ENCODE measurements at places on chromosomes 4 and X.

DNA sequence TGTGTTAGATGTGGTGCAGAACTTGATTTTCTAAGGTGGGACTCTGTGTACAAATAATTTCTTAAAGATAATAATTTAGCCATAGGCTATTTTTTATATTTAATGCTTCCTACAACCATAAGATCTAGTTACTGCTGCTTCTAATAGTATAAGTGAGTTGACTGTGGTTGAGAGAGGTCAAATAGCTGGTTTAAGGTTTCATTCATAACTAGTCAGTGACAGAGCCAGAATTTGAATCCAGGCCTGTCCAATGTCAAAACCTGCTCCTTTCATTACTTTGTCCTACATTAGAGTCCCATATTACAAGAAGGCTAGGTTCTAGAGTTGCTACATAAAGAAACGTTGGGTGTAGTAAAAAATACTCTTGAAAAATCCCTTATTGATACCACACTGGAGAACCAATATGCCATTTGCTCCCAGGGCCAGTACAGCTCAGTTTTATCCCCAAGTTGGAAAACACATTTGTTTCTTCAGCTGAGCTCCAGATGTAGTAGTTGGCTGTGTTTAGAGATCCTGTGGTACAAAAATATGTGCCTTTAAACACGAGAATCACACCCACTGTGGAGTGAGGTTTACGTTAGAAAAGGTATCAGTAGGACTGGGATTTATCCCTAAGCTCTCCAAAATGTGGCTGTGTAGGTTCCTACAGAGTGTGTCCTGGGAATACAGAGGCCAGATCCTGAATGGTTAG, 84.3 kb downstream of the REPS2 start:
- no peak for DNase-seq

DNA sequence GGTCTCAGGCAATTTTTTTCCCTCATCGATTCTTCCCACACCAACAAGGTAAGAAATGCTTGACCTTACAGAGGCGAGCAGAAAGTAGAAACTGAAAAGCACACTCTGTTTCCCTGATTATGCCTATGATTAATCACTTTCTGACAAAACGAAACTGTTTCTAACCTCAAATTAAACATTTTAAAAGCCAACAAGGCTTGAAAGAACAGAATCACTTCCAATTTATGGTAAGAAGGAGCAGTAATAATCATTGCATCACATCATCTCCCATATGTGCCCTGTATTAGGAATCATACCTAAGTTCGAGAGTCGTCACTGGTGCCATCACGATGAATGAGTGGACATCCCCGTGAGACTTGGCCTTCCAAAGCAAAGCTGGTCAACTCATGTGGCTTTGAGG, 12.5 kb upstream of the CXCL13 start:
- no peak for DNase-seq

DNA sequence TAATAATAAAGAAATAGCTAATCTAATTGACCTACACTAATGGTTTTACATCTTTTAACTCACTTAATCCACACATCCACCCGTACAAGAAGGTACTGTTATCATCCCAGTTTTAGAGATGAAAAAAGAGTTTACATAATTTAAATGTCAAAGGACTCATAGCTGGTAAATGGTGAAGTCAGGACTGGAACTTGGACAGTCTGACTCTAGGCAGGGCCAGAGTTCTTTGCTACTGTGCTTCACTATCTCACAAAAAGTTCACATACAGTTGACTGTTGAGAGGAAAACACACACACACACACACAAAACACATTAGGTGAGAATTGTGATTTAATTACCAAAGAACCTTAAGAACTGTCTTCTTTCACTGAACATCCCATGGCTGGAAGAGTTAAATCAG, 71.2 kb upstream of the PRSS48 start:
- DNase-seq = no peak

DNA sequence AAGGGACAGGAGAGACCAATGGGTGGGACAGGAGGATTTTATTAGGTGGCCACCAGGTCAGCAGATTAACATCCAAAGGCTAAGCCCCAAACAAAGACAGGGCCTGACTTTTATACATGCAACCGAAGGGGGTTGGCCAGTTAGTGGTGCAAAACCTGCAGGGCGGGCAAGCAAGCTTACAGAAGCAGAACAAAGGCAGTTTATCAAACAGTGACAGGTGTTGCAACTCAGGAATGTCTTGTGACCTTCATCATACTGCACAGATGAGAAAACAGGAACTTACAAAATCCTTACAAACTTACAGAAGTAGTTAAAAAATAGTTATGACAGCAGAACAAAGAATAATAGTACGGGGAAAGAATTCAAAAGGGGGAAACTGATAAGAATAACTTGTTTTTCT, 708.1 kb downstream of the GLUD2 start:
- DNase-seq = no peak

GRCh38 chr4:75881476-75881875, 20.8 kb downstream of the PPEF2 start:
- no peak for DNase-seq

DNA sequence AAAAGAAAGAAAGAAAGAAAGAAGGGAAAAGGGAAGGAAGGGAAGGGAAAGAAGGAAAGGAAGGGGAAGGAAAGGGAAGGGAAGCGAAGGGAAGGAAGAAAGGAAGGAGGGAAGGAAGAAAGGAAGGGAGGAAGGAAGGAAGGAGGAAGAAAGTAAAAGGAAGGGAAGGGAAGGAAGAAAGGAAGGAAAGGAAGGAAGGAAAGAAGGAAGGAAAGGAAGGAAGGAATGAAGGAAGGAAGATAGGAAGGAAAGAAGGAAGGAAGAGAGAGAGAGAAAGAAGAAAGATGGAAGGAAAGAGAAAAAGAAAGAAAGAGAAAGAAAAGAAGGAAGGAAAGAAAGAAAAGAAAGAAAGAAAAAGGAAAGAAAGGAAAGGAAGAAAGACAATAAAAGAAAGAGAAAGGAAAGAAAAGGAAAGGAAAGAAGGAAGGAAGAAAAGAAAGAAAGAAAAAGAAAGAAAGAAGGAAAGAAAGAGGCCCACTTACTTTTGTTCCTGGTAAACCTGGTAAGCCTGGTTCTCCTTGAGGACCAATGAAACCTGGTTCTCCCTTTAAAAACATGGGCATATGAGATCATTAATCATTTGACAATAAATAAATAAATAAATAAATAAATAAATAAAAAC, 105.9 kb upstream of the ETNPPL start:
- no peak for DNase-seq

GRCh38 chrX:17829566-17829965, 31.5 kb downstream of the RAI2 start:
- no peak for DNase-seq

DNA sequence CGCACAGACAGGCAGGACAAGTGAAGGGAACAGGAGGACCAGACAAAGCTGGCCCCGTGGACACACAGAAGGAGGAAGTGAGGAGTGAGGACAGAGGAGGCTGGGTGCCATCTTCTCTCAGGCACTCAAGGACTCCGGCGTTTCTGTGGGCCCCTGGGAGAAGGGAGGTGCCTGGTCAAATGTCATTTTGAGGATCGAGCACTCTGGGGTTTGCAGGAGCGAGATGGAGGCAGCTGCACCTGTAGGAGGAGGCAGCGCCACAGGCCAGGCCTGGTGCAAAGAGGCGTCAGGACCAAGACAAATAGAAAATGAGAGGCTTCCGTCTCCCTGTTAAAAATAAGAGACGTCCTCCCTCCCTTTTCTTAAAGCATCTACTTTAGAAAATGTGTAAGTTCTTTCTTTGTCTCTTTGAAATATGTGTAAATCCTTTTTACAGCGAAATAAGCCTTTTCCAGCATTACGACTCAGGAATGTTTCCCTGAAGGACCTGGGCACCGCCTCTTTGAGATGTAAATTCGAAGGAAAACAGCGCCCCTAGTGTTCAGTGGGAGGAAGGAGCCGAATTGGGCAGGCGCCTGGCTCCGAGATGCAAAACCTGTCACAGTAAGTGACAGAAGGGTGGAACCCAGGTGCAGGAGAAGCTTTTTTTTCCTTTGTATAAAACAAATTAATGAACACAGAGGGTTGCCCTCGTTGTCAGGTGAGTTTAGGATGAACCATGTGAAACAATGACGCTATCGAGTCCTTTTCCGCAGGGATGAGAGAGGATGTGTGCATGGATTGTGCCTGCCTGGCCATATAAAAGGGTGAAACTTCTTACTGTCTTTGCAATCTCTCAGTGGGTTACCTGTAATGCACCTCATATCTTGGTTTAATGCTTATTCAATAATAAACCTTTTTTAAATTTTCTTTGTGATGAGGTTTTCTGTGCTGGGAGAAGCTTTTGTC, 1.4 kb upstream of the C4orf50 start:
- DNase-seq = no peak

DNA sequence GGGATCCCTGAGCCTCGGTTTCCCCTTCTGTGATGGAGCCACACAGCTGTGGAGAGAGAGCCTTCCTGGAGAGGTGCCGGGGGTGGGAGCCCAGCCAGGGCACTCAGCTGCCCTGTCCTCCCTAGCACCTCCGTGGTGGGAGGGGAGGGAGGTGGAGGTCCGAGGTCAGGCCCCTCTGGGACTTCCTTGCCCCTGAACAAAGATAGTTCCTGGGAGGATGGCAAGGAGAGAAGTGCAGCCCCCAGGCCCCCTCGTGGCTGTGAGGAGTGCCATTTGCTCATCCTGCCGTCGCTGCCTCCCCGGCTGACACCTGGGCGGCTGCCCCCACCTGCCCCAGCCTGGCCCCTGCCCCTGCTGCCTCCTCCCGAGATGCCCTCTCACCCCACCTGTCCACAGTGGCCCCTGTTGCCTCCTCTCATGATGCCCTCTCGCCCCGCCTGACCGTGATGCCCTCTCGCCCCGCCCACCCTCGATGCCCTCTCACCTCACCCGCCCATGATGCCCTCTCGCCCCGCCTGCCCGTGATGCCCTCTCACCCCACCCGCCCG, 12.7 kb downstream of the DOK7 start:
- DNase-seq = no peak

- no peak for DNase-seq
These were observed 631.9 kb upstream of the INTU start for GRCh38 chr4:127000846-127001245.

GRCh38 chrX:44569122-44569521, 26.5 kb upstream of the FUNDC1 start:
- DNase-seq = no peak

DNA sequence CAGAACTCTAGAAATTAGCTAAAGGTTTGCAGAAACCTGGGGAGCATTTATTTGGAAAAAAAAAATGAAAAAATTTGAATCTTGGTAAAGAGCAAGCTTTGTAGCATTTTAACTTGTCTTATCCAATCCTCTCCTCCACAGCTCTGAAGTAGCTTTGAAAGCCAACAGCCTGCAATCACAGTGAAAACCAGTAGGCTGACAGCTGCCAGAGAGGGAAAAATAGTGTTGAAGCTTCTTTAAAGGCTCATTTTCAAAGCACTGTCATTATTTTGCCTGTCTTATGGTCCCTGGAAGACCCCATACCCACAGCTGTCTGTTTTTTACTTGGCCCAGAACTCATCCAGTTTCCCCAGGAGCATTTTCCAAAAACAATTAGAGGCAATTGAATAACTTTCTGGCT, 230.8 kb upstream of the EDNRA start:
- no peak for DNase-seq

DNA sequence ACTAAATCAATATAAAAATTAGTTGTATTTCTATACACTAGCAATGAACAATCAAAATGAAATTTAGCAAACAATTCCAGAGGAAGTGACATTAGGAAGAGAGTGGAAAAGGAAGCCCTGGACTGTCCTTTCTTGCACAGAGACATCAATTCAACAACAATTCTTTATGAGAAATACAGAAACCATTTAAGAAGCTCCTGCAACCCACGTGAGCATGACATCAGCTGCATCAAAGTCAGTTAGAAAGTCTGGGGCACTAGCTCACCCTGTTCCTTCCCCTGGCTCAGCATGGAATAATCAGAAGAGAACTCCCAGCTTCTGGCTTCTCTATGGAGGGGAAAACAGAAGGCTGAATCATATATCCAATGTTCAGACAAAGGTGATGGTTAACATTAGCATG, 48.6 kb upstream of the STARD8 start:
- no peak for DNase-seq

DNA sequence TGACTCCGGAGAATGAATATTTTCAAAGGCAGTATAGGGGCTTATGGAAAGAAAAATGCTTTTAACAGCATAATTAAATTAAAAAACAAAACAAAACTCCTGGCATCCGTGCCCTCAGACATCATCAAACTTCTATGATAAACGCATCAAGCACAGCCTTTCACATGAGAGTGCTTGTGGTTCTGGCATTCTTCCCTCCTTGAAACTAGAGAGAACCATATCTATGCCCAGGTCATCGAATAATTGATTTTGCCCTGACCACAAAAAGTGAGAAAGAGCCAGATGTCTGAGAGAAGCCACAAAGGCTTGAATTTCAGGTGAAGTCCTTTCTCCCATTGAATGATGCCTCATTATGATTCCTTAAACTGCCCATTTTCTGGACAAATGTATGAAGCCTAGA, 286.8 kb downstream of the CBLL2 start:
- no peak for DNase-seq

DNA sequence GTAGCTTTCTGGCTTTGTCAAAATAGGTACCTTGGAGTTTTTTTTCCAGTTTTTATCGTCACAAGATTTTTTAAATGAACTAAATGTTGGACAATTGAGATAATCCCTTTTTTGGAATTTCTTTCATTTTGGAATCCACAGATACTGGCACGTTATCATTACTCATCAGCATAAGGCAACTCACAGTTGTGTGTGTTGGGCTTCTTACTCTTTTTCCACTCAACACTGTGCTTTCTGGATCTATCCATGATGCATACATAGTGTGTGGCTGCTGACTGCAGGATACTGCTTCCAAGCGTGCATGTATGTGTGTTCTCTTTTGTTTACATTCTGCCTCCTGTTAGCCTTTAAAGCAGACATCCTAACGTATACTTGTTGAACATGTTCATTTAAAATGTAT, 113.5 kb upstream of the FAM9A start:
- no peak for DNase-seq

- no peak for DNase-seq
These were observed 871.2 kb upstream of the TENM3 start for GRCh38 chr4:181372014-181372413.

GRCh38 chrX:8864161-8864560, 63.0 kb upstream of the FAM9A start:
- no peak for DNase-seq

DNA sequence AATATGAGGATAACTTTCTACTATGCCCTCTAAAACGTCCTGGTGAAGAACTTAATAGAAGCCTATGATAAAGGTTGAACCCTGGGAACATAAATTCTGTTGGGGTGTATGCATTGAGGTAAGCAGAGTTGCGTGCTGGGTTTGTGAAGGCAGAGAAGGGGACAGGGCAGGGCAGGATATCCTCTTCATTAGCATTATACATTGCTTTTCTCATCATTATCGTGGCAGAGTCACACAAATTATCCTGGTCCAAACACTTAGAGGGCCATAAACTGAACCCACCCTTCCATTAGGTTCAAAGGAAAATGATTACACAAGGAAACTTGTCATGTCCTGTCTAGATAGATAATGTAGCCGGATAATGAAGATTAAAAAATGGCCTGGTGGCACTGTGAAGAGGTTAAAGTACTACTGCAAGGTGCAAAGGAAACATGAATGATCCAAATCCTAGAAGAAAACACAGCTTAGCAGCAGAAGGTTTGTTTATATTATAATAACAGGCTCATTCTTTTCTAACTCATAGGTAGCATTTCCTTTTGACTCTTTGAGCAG, 189.1 kb downstream of the SPCS3 start:
- no peak for DNase-seq
